ENCODE measurements at places on chromosomes 7 and 10.

DNA sequence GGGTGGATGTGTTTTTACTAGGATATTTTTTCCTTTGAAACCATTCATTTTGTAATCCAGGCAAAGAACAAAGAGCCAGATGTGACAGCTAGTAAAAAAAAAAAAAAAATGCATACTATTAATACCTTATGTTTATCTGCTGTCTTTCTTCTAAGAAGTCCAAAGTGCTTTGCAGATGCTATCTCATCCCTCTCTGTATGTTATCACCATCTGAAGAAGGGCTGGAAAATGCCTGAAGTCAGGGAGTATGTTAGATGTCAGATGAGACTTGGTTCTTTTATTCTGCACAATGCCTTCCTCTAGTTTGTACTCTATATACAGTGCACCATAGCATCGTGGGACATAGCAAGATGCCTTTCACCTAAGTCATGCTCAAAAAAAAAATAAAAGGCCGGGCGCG is 10.4 kb upstream of the CAMK1D start:
- DNase-seq, result no peak

- no peak for DNase-seq
Measured at GRCh38 chr7:95636140-95636940, 40.0 kb upstream of the PDK4 start.

DNA sequence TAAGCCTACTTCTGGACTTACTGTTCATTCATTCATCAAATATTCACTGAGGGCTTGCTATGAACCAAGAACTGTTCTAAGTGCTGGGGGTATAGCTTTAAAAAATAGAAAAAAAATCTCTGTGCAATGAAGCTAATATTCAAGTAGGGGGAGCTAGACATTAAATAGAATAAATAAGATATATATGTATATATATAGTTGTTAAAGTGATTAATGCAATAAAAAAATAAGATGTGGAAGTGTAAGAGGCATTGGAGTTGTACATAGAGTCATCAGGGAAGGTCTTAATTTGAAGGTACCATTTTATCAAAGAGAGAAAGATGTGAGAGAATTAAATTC is 181.2 kb upstream of the AGR3 start:
- DNase-seq, result no peak

DNA sequence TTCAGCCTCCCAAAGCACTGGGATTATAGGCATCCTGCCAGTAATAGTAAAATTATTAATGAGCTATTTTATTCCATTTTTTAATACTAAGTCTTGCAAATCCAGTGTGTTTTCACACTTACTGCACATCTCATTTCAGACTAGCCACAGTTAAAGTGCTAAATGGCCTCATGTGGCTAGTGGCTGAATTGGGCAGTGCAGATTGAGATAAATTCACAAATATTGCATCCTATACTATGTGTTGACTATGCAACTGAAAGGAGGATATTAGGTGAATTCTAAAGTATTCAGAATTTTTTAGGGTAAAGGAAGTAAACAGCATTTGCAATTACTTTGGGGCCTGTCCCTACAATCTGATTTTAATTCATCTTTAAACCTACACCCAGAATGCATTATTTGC is 10.2 kb downstream of the APBB1IP start:
- DNase-seq, result no peak

- DNase-seq, result no peak
Measured at GRCh38 chr10:14798636-14799035, 23.9 kb upstream of the FAM107B start.

DNA sequence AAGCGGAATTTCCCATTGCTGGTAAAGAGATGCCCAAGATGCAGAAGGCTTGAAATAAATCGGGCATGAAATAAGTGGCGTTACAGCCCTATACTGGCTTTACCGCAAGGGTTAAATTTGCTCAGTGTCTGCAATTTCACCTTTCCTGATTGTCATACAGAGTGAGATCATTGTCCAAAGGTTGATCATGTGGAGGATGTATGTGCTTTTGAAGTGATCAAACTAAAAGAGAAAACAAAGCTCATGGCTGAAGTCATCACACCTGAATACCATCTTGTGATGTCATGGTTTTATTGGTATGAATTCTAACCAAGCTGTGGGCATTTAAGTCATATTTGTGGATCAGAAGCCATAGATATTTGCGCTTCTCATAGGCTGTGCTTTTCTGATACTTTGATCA is 635.5 kb downstream of the AUTS2 start:
- DNase-seq, result no peak

DNA sequence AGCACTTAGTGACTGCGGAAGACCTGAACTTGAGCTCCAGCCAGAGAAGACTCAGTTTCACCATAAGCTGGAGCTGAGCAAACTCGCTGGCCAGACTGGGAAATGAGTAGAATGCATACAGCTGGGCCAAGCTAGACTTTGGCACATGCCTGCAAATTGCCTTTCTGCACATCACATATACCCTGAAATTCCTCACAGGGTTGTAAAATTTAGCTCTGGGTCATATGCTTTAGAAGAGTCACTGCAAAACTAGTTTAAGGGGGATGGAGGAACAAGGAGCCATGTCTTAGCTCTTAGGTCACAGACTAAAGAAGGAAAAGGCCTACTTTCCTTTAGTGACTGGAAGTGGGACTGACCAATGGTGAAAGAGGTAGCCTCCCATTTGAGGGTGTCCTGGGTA is 67.6 kb downstream of the PPP1R3C start:
- no peak for DNase-seq

DNA sequence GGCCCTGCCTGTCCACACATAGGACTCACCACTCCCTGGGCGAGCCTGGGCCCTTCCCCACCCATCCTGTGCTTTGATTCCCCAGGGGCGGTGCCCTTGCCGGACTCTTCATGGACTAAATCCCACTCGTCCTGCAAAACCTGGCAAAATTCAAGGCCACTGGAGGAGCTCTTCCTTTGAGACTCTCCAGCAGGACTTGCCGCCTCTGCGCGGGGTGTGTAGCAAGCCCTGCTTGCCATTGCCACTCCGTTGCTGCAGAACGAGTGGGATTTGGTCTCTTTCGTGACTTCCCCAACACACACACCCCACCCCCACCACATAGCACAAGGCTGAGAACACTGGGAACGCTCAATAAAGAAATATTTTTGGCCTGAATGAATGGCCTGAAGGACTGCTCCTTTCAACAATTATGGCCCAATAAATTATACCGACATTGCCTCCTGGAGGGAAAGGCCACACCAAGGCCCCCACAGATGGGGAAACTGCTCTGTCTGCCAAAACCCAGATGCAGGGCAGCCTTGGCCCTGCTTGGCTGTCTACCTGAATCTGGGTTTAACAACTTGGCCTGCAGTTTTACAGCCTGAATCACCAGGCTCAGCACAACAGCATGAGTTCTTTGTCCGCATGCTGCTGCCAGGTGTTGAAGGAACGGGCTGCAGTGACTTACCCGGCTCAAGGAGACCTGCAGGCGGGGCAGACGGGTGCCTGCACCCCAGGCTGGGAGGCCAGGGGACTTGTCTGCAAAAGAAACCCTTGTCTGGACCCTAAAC is 72.8 kb upstream of the KAT6B start:
- DNase-seq, result no peak

- DNase-seq, result no peak
Measured at GRCh38 chr7:18890134-18890533, 227.3 kb downstream of the TWIST1 start.

DNA sequence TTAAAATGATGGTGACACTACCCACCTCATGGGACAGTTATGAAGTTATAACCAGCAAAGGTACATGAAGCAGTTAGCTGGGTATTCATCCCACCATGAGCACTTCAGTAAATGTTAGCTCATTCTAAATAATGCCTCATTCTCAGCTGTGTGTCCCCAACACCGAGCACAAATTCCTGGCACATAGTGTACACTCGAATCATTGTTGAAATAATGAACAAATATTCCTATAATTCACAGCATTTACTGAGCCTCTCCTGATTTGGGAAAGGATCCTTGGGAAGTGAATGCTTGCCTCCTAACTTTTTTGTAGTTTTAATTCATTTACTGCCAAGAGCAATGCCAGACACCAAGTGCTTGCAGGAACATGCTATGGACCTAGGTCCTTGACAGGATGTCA is 235.2 kb downstream of the DGKI start:
- DNase-seq, result no peak

- no peak for DNase-seq
Measured at GRCh38 chr7:125061776-125062397, 132.3 kb upstream of the POT1 start.

DNA sequence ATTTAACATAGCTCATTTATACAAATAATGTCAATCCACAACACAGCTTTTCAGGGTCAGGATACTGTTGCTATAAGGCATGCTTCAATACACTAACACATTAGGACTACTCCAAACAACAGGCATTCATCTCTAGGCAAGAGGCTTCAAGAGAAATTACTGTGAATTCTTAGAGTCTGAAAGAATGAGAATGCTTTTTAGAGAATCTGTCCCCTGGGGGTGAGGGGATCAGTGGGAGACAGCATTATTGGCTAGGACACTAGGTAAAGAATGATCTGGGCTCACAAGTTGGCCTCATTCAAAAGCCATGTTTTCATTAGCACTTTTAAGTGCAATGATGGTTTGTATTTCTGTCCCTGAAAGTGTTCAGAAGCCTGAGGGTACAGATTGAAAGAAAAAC is 132.6 kb downstream of the SEMA3D start:
- DNase-seq, result no peak

DNA sequence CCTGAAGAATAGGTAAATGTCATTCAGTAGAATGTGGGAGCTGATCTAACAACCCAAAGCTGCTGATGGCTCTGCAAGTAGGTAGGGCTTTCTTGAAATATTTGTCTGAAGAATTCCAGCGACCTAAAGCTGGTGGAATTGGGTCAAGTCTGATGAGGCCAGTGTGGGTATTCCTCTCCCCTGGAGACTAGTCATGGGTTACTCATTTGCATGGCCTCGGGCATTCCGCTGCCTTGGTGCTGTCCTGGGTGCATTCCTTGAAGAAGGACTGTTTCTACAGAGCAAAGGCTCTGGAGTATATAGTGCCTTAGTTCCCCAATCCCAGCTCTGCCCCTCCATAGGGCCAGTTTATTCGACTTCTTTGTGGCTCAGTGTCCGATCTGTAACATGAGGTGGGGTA is 19.2 kb downstream of the PDK4 start:
- no peak for DNase-seq

- no peak for DNase-seq
Measured at GRCh38 chr7:68840991-68841390, 757.3 kb upstream of the AUTS2 start.

GRCh38 chr10:30553626-30554439 is 75.7 kb downstream of the LYZL2 start:
- DNase-seq, result no peak

DNA sequence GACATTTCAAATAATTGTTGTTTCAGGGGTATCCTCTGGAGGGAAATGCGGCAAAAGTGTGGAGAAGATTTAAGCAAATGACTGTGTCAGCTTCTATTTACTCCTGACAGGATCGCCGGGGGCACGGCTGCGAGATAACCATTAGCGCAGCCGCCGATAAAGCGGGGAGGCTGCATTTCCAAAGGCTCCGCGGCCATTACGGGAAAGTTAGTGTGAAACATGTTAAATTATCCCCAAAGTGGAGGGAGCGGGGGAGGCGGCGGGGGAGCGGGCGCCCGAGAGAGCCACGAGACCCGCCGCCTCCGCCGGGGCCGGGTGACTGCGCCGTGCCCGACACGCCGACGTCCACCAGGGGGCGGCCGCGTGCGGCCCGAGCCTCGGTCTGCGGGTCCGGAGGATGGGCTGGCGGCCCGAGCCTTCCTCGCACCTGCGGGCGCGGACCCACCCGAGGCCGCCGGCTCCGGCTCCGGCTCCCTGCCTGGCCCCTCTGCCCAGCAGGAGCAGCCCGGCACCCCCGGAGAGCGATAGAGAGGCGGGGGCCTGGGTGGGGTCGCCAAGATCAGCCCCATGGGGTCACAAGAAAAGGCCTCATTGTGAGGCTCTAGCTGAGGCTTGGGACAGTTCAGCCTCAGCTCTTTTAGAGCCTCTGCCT is 74.4 kb upstream of the PAX2 start:
- DNase-seq, result peak; percentile 50

DNA sequence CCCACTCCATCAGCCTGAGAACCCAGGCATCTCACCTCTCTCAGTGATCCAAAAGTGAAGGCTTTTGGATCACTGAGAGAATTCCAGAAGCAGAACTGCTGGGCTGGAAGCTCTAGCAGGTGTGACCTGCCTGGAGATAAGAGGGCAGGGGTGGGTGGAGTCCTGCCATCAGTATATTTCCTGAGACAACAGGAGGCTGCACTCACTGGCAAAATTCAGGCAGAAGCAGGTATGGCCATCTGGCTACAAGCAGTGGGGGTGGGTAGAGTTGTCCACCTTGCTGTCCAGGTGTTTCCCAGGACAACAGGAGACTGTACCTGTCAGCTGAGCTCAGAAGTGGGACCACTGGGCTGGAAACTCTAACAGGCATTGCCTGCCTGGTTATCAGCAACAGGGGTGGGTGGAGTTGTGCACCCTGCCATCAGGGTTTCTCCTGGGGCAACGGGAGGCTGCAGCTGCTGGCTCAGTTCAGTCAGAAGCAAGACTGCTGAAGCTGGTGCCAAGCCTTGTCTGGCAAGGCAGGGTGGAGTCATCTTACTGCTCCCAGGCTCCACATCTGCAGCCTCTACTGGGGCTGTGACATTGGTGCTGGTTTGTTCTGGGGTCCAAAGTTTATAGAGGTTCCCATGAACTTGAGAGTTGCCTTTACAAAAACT is 47.2 kb upstream of the SFTPD start:
- no peak for DNase-seq

DNA sequence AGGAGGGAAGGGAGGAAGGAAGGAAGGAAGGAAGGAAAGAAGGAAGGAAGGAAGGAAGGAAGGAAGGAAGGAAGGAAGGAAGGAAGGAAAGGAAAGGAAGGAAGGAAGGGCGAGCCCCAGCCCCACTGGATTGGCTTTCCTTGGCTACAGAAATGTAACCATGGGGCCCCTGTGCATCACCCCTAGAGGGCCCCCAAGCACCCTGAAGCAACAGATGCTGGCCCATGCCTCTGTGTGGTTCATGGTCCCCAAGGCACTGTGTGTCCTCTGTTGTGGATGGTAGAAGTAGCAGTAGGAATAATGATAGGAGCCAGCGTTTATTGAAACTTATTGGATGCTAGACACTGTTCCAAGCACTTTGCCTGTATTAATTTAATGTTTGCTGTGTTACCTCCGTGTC is 116.6 kb upstream of the MACROH2A2 start:
- DNase-seq, result no peak

- no peak for DNase-seq
Measured at GRCh38 chr7:71411475-71411874, 279.5 kb downstream of the GALNT17 start.

DNA sequence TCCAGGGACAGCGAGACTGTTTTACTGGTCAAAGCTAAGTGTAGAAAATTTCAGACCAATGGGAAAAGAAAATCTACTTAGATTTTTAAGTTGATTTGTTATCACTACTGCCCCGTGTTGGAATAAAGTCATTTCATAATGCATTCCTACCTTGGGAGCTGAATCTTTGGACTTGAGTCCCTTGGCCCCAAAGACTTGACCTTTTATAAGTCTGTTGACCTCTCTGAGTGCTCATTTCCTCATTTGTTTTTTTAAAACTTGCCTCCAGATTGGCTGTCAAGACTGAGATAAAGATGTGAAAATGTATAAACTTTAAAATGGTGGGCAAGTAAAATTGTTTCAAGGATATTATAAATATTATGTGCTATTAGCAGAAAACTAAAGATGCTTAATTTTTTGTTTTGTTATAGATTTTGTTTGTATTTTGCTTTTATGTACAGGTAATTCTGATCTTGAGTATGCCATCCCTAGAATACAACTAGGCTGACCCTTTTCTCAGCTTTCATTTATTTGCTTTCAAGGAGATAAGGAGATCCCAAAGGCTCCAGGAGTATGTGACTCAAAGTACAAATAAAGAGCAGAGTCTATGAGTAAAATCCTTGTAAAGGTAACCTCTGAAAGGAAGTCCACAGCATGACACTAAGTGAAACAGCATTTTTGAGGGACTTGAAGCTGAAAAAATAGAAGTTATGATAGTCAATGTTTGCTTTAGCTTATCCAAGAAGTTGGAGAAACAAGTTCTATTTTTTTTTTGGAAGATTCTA is 54.6 kb downstream of the TMEM26 start:
- DNase-seq, result no peak

Data from activated CD4-positive, alpha-beta T cell treated with anti-CD3 and anti-CD28 coated beads, Interleukin-2, amount 50 U/mL, for 24 hours (primary cell).